Activated B cell treated with CpG ODN at 0.5 μM for 24 hours (primary cell): ENCODE measurements at places on chromosomes 7 and 10.

- DNase-seq: no peak
Observed at GRCh38 chr7:142529591-142529990, 219.7 kb upstream of the PRSS1 start.

- no peak for DNase-seq
Observed at GRCh38 chr7:81430761-81431160, 339.1 kb downstream of the HGF start.

DNA sequence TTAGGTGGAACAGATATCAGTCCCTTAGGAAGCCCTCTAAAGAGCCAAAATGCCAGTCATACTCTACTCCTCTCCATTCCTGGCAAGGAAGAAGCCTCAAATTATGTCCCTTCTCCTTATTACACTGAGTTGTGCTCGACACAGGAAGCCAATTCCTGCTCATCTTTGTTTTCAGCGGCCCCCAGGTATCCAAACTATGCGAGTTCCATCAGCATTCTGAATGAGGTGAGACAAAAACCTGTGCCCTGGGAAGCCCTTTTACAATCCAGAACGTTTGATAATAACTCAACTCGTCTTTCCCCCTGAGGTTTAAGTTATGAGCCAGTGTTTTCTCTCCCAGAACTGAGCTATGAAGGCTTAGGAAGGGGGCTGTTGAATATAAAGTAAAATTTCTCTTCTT, 580.5 kb downstream of the NXPH1 start:
- DNase-seq: no peak

DNA sequence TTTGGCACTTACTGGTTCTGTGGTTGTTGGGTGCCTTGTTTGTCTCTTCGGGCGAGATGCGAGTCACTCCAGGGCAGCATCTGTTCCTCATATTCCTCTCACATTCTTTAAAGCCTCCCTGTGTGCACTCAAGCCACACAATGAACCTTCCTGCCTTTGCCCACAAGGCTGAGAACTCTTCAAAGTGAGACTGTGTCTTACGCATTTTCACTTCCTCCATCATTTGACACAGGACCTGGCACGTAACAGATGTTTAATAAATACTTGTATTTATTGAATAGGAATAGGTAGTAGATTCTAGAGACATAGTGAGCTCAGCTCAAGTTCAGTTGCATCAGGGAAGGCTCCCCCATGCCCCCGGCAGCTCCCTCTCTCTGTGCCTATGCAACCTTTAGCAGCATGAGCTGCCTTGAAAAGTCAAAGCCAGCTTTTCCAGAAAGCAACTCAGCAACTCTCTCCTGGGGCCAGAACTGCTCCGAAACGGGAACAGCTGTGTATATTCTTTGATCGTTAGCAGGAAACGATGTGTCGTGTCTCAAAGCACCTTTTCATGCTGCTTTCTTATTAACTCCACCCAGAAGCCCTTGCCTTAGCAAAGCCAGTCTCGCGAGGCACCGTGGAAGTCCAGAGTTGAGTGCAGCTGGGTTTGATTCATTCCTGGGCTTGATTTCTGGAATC, 97.5 kb downstream of the PFKFB3 start:
- peak; percentile 48 for DNase-seq

GRCh38 chr10:75395066-75395931, 6.3 kb downstream of the ZNF503 start:
- DNase-seq: no peak

DNA sequence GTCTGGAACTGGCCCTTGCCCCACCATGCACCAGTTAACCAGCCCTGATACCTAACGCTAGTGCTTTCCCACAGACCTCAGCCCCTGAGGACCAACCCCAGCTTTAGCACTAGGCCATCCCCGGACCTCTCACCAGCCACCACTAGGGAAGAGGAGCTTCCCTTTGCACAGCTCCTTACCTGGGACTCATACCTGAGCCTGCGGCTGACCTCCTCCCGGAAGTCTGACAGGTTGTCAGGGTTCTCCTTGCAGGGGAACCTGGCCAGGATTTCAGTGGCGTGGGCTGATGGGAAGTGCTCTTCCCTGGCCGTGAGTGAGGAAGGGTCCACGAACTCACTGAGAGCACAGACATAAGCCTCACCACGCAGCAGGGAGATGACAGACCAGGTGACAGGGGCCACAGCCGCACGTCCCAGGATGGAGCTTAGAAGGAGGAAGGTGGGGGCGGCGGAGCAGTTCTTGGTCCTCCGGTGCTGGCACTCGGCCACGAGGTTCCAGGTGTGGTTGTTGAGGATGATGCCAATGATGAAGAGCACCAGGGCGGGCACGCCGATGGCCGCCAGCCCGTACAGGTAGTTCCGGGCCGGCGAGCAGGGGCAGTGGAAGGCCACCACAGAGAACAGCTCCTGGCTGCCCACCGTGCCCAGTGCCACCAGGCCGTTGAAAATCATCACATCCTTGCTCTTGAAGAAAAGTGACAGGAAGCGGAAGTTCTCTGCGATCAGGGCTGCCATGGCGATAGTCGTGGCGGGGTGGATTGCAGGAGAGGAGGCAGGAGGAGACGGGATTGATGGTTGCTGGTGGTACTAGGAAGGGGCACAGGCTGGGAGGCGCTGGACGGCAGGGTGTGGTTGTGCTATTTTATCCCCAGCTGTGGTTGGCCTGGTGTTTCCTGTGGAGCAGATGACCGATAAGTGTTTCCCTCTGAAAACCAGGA, 2.7 kb downstream of the CALHM2 start:
- DNase-seq: no peak

GRCh38 chr10:44662051-44662450, 249.1 kb upstream of the TMEM72 start:
- DNase-seq: no peak

- DNase-seq: no peak
Observed at GRCh38 chr10:8444630-8445029, 390.1 kb downstream of the GATA3 start.

DNA sequence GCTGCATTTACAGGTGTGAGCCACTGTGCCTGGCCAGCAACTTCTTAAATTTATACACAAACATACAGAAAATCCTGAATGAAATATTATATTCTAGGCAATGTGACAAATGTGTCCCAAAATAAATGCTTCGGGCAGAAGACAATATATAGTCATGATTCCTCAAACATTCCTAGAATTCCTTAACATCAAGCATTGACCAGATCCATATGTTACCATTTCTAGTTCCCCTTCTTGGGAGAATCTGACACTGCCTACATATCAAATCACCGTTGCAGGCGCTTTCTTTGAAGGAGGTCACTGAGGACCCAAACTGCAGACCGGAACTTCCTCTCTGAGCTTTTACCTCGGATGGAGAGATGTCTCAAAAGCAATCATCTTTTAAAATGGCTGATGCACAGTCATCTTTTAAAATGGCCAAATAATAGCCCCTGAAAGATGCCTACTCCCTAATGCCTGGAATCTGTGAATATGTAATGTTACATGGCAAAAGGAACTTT, 323.5 kb downstream of the PHF14 start:
- no peak for DNase-seq

- no peak for DNase-seq
Observed at GRCh38 chr10:5478694-5479305, 20.6 kb downstream of the CALML5 start.

- no peak for DNase-seq
Observed at GRCh38 chr7:132243463-132243862, 332.8 kb downstream of the PLXNA4 start.
